ENCODE measurements at places on chromosomes 6 and 20. TPM values are rescaled to one million over a fixed set of nuclear protein-coding genes. Genes with fewer than 3 reads are reported as not detected.

The TUBB1 gene
- polyA plus RNA-seq: not detected

- no peak for DNase-seq
Observed at GRCh38 chr6:35319346-35320030, 21.9 kb downstream of the DEF6 start.

DNA sequence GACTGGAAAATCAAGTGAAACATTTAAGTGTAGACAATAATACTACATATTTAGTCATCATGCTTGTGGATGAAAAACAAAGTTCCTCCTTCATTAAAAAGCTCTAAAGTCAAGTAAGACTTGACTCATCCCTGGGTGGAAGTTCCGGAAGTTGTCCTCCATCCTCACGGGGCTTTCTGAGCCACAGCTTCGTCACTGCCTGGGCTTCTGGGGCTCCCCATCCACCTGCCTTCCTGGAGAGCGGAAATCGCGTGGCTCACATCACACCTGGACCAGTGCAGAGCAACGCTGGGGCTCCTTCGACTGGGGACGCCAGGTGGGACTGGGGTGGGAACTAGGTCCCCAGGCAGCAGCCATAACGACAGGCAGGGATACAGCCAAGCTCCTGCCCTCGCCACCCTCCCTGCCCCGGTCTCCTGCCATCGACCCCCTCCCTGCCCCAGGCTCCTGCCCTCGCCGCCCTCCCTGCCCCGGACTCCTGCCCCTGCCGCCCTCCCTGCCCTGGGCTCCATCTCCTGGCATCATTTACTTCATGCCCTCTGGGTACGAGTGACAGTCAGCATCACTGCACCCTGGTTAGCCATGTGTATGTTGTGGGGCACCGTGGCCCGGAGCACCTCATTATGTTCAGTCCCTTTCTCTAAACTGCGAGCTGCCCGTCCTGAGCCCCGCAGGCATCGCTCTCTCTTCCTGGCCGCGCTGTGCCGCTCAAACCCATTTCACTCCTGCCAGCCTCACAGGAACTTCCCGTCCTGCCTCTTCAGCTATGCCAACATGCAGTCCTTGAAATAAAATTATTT lies 12.9 kb downstream of the THBS2 start:
- DNase-seq: no peak

- no peak for DNase-seq
Observed at GRCh38 chr20:46791722-46792416, 82.4 kb downstream of the SLC2A10 start.

The TREML1 gene
- polyA plus RNA-seq: 0.08 TPM

DNA sequence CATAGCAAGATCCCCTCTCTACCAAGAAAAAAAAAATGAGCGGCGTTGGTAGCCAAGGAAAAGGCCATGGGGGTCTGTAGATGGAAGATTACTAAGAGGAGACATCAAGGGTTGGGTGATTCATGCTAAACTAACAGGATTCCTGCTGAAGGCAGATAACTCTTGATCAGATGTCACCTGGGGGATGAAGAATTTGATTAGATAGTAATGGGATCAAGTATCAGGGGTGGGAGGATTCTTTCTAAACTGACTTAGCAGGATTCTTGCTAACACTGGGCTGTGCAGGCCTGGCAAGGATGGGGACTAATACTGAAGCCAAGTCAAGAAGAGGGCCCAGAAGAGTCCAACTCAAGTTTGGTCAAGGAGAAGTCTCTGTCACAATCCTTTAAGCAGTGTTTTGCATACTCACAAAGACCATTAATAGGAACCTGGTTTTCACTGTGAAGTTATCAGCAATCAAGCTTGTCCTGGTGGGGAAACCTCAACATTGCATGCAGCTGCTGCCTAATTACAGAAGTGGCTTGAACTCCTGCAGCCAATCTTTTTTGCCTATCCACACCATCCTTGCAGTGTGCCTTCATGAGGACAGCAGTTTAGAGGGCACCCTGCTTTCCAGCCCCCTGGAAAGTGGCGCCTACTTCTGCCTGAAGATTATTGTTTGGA lies 61.3 kb downstream of the ANKRD6 start:
- no peak for DNase-seq

The GRIK2 gene
- 1.8 TPM for polyA plus RNA-seq

The WFDC5 gene
- not detected for polyA plus RNA-seq

- no peak for DNase-seq
Observed at GRCh38 chr6:163814494-163815364, 400.2 kb downstream of the QKI start.

Measured in H1 (cell line).